Keratinocyte (primary cell): ENCODE measurements at places on chromosomes 6 and 20.

GRCh38 chr6:106453756-106454367, 93.3 kb downstream of the CRYBG1 start:
- no peak for DNase-seq

GRCh38 chr6:53466257-53466656, 78.6 kb downstream of the GCLC start:
- DNase-seq = no peak

DNA sequence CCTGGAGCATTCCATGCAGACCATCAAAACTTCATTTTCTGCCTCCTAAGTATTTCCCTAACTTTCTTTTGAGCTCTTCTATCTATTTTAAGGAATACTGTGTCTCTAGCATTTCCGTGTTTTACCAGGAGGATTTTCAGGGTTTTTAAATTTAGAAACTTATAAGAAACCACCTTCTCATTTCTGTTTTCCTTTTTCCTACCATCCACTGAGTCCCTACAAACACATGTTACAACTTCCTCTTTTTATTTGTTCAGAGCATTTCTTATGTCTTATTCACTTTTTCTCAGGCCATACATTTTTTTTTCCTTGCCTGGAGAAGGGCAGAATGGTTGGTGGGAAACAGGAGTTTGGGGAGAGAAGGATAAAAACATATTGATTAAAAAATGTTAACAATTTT, 130.0 kb upstream of the BMP5 start:
- DNase-seq = no peak

GRCh38 chr20:57399587-57400155, 8.5 kb downstream of the RBM38 start:
- DNase-seq = no peak

DNA sequence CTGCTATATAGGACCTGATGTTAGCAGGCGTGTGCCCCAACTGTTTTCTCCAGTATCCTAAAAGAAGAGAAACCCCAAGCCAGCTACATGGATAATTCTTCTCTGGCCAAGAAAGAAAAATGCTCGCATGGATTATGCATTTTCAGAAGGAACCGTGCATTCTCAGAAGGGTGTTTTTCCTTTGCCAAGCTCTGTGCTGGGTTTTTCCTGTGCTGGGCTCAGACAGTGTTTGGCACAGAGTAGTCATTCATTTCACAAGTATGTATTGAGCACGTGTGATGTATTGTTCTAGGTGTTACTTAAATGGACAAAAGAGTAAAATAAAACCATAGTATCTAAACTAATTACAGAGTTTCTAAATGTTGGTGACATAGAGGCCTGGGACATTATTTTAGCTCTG, 62.7 kb upstream of the ZNF133 start:
- DNase-seq = no peak

- no peak for DNase-seq
Measured at GRCh38 chr20:53622247-53623133, 28.9 kb upstream of the ZNF217 start.

- no peak for DNase-seq
Measured at GRCh38 chr6:5053038-5053437, 32.1 kb upstream of the PPP1R3G start.

- DNase-seq = no peak
Measured at GRCh38 chr20:32772046-32772445, 9.9 kb downstream of the DNMT3B start.

- DNase-seq = no peak
Measured at GRCh38 chr20:32967961-32968457, 36.2 kb downstream of the SUN5 start.

GRCh38 chr6:170172825-170173256, 118.0 kb downstream of the DLL1 start:
- no peak for DNase-seq

GRCh38 chr6:158835616-158836221, 16.6 kb upstream of the EZR start:
- DNase-seq = no peak

DNA sequence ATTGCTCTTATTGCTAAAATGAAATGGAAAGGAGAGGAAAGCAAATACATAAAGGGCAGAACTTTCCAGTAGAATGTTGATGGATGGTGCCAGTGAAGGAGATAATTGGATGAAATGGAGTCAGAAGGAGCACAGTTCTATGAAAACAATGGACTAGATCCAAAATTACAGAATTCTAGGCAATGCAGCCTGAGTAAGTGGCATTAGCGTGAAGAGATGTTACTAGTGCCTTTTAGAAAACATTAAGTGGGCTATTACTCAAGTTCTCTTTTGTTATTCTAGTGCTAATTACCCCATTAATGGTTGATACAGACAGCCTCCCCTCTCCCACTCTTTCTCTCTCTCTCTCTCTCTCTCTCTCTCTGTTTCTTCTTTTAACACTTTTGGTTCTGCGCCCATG, 209.5 kb upstream of the RGS17 start:
- DNase-seq = no peak

DNA sequence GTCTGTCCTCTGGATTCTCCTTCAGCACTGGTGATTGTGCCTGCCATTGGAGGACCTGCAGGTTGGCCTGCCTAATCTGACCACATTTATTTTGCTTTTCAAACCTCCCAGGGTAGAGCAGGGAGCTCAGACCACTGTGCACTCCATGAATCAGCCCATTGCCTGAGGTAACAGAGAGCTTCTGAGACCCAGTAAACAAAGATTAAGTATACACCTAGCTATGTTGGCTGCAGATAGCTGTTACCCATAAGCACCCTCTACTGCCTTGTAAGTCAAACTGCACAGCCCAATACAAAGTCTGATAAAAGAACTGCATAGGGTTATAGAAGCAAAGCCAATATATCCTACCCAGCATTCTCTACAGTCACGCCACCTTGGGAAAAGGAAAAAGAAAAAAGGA, 338.7 kb downstream of the HTR1B start:
- peak; percentile 23 for DNase-seq

- no peak for DNase-seq
Measured at GRCh38 chr20:44196271-44196670, 9.3 kb upstream of the JPH2 start.

DNA sequence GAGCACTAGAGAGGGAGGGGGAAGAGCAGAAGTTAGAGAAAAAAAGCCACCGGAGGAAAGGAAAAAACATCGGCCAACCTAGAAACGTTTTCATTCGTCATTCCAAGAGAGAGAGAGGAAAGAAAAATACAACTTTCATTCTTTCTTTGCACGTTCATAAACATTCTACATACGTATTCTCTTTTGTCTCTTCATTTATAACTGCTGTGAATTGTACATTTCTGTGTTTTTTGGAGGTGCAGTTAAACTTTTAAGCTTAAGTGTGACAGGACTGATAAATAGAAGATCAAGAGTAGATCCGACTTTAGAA, 2.0 kb downstream of the ID4 start:
- no peak for DNase-seq

DNA sequence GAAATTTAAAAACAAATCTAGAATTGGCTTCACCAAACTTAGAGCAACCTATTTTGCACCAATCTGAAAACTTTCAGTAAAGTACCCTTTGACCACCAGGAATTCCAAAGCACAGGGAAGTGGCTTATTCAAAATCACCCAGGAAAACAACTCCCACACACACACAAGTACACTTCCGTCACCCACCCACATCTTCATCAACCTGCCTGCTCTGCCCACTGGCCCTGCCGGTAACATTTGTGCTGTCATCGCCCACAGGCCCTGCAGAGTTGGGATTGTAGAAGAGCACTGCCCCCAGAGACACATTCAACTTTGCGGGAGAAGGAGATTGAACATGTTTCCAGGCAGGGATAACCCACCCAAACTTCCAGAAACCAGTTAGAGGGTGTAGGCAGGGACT, 19.3 kb upstream of the SCML4 start:
- DNase-seq = no peak

DNA sequence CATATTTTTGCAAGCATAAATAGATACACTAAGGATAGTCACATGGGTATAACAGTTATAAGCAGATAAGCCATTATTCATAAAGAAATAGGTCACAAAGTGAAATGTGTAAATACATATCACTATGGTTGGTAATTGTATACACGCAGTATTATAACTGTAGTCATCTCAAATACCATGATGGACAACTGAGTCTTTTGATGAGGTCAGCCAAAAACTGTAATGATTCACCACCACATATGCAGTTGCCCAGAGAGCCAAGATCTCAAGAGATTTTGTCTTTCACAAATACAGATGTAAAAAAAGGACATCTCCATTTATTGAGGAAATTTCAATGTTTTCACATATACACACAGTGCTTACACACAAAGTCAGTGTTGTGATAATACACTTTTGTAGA, 28.3 kb downstream of the ZNF292 start:
- no peak for DNase-seq

DNA sequence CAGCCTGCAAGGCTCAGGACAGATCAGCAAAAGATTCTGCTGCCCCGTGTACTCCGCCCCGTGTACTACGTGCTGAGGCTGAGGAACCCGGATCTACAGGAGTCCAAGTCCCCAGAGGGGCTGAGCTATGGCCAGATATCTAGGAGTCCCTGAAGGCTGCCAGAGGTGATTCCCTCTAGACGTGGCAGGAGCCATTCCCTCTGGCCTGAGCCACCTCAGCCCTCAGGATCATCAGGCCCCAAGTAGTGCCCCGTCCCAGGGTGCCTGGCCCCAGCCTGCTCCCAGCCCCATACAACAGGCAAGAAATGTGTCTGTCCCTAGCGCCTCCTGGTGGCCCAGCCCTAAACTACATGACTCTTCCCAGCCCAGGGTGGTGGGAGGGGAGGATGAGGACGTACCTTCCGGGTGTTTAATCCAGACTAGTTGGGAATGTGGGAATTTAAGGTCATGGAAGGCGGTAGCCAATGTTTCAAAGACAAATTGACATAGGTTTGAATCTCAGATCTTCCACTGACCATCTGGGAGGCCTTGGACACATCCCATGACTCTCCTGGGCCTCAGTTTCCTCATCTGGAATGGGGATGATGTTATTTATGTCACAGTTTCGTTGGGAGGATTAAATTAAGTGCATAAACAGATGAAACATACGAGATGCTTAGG, 49.4 kb upstream of the PTPN1 start:
- DNase-seq = no peak

- no peak for DNase-seq
Measured at GRCh38 chr6:161890832-161891297, 617.0 kb upstream of the AGPAT4 start.

DNA sequence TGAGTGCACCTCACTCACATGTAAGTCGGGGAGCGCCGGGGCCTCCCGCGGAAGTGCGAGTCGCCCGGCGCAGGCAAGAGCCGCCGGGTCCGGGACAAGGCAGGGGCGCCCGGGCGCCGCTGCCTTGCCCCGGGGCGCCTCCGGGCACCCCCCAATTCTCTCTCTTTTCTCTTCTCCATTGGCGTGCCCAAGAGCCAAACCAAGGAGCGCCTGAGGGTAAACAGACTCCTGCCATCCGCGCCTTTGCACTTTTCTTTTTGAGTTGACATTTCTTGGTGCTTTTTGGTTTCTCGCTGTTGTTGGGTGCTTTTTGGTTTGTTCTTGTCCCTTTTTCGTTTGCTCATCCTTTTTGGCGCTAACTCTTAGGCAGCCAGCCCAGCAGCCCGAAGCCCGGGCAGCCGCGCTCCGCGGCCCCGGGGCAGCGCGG, 36.8 kb downstream of the GNAS start:
- no peak for DNase-seq

DNA sequence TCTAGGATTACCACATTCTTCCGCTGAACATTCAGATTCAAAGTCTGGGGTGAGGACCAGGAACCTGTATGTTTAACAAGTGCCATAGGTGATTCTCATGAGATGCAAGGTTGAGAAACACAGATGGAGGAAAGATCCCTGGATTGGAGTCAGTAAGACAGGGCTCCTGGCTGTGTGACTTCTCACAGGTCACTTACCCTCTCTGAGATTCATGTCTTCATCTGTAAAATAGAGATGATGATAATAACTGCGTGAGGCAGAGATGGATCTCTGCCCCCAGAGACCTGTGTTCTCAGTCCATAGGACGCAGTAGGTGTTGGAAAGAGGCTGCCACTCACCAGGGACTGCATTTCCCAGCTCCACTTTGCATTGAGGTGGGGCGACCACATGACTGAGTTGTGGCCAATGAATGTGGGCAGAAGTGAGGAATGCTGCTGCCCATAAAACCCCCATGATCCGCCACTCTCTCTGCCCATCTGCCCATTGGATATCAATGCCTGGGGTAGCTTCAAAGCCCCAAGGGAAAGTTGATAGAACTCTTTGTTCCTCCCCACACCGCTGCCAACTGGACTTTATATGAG, 13.6 kb upstream of the GDAP1L1 start:
- no peak for DNase-seq

DNA sequence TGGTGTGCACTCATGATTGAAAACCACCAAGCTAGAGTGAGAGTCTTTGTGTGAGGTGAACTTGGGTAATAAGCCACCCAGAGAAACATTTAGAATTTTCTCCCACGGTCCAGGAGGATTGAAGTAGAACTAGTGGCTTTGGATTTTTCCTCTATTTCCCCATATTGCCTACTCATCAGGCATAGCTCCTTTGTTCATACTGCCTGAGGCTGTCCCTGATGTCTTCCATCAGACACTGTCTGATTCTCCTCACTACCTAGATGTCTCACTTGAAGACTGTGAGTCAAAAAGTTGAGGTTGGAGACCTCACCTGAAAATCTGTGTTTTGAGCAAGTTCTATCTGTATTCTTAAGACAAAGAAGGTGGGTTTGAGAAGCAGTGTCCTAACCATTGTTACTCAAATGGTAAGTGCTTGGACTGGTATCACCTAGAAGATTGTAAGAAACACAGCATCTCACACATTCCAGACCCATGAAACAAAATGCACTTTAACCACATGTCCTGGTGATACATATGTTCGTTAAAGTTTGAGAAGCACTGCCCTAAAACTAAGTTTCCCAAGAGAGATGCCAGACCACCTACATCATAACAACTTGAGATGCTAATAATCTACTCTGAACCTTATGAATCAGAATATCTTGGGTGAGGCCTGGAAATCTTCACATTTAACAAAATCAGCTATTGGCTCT, 523.4 kb upstream of the BTBD3 start:
- DNase-seq = peak; percentile 73

- no peak for DNase-seq
Measured at GRCh38 chr6:28215425-28215824, 9.7 kb upstream of the ZSCAN9 start.

DNA sequence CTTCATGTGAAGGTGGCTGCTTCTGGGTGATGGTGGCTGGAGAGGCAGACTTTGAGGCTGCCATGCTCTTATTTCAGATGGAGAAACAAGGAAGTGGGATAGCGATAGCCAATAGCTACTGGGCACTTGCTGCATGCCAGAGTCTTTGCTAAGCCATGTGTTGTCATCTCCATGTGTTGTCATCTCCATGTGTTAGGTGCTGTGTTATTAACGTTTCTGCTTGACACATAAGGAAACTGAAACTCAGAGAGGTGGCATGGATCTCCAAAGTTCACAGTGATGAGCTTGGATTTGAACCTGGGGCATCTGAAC, 16.9 kb downstream of the KIAA1755 start:
- DNase-seq = no peak

DNA sequence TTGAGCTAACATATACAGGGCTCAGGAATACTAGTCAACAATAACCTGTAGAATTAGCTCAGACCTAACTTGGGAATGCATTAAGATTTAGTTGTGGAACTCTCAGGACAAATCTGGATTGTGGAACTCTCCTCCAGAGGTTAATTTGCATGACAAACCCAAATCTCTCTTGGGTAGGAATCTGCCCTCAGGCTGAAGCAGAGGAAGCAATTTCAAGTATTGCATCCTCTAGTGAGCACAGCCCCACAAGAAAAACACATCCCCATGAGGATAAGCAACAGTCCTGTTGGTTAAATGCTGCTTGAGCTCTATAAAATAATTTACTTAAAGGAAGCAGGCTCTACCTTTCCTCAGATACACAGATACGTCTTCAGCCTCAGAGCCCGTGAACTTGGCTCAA, 170.9 kb upstream of the STXBP5 start:
- no peak for DNase-seq

GRCh38 chr6:15363523-15364400, 117.9 kb downstream of the JARID2 start:
- DNase-seq = no peak
